Left ventricle myocardium inferior (tissue), 1 donor: ENCODE measurements at places on chromosomes 3 and 15. TPM values are rescaled to one million over a fixed set of nuclear protein-coding genes. Genes with fewer than 3 reads are reported as not detected.

GRCh38 chr3:11020764-11021163, 28.2 kb downstream of the SLC6A1 start:
- no peak for DNase-seq

CCRL2 gene
- total RNA-seq = 1.5 TPM

SUSD5 gene
- total RNA-seq = 0.80 TPM

PLCL2 gene
- total RNA-seq = 48.1 TPM

ADAMTSL3 gene
- 11.9 TPM for total RNA-seq

GRCh38 chr15:50181201-50181968, 611 bp upstream of the SLC27A2 start:
- no peak for DNase-seq

DNA sequence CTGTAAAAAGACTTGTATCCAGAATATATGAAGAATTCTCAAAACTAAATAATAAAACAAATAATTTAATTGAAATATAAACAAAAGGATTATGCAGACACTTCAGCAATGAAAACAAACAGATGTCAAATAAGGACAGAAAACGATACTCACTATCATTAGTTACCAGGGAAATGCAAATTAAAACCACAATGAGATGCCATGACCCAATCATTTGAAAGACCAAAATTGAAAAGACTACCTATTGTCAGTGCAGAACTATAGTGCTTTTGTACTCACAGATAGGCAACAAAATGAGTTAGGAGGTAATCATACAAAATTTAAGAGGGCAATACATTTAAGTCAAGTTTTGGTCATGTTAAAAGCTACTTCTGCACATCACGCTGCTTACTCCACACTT, 31.6 kb upstream of the OR5K4 start:
- no peak for DNase-seq

RPL15 gene
- total RNA-seq = 915 TPM

DNA sequence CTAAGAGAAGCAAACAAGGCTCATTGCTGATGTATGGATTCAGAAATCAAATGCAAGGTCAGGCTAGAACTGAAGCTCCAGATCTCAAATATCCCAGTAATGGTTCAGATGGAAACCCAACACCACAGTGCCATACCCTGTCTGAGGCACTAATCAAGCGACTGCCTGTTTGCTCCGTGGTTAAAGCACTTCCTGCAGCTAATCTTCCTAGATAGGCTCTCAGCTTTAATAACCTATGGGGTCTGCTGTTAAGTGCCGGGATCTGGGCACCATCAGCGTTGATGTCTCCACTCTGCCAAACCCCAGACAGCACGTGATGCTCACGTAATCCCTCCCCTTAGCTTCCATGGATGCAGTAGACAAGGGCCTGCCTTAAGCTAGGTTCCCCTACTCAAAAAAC, 262.6 kb downstream of the MECOM start:
- DNase-seq = no peak

DNA sequence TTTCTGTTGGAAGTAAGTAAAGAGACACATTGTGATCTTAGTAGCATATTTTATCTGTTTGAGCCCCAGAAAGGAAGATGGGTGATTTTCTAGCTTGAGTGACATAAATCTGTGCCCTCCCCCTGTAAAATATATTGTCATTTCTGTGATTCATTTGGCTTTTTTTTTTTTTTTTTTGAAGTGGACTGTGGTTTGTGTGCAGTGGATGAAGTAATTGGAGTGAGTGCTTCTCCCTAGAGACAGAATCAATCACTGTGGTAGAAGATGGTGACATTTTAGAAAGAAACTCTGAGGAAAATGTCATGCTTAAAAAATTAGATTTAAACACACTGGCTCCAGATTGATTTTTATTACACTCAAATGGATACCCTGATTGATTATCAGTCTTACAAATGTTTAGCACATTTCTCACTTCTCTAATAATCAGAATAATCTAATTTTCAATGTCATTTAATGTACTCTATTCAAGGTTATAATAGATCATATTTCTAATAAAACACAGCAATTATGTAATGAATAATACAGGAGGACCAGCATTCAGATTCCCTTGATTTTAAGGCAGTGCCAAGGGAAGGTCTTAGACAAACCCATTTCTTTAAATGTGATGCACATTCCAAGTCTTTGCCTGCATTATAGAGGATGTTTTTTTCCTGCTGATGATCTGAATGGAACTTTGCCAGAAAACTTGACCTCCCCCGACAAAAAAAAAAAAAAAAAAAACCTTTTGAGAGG, 116.6 kb downstream of the TOP2B start:
- no peak for DNase-seq

CAPN3 gene
- 6.0 TPM for total RNA-seq

DNA sequence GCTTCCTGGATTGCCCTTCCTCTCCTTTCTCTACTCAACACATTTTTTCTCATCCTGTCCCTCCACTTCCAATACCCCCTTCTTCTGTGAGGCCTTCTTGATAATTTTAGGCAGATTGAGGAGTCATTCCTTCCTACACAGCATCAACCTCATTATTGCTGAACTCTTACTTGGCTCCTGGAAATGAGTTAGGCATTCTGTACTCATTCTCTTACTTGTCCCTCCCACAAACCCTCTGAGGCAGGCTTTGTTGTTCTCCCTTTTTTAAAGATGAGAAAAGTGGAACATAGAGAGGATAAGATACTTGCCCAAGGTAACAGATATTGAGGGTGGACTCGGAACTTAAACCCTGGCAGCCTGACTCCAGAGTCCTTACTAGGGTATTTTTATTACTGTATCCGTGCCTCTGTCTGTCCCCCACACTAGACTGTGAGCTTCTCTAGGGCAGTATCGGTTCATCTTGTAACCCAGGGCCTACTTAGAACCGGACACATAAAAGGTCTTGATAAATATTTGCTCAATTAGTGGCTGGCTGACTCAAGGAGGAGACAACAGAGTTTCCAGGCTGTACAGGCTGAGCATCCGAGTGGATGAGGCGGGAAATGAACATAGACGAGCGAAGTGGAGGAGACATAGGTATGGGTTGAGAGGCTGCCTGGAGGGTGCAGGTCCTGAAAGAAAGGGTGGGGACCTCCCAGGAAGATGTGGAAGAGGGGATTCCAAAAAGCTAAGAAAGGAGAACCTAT, 148.7 kb upstream of the ATP2B2 start:
- DNase-seq = no peak

GRCh38 chr15:75831806-75832102, 11.5 kb upstream of the UBE2Q2 start:
- no peak for DNase-seq

DNA sequence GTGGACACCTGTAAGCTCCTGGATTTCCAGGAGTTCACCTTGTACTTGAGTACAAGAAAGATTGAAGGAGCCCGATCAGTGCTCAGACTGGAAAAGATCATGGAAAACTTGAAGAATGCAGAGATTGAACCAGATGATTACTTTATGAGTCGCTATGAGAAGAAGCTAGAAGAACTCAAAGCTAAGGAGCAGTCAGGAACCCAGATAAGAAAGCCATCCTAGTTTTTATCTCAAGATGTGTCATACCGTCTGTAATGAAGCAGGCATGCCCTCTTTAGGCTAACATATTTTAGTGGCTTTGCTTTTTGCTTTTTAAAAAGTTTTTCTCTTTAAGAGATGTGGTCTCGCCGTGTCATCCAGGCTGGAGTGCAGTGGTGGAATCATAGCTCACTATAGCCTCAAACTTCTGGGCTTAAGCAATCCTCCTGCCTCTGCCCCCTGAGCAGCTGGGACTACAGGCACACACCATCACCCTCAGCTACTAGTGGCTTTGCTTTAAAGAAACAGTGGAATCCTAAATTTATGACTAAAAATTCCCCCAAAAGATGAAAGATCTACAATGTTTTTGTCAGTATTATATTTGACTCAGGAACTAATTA, 28.1 kb downstream of the EXOG start:
- no peak for DNase-seq

OR5K2 gene
- total RNA-seq = not detected

DNA sequence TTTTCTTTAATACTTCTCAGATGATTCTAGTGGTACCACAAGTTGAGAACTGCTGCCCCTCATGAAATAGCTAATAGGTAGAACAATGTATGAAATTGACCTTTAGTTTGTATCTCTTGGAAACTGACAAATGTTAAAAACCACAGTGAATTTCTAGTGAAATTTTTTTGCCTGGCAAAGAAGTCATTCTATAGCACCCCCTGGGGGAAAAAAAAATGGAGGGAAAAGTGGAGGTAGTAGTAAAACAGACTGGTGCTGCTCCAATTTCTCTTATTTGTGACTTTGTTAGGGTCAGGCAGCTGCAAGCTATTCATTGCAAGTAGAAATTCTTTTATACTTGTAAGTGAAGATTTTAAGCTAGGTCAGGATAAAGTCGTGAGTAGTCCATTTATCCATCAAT, 605.0 kb downstream of the NLGN1 start:
- DNase-seq = no peak

- DNase-seq = no peak
Observed at GRCh38 chr3:197882586-197882985, 67.4 kb upstream of the RPL35A start.

GRCh38 chr3:196754091-196754981, 14.7 kb downstream of the PAK2 start:
- no peak for DNase-seq

LTK gene
- total RNA-seq = 1.2 TPM

- DNase-seq = no peak
Observed at GRCh38 chr15:60195611-60196010, 191.5 kb downstream of the FOXB1 start.

- no peak for DNase-seq
Observed at GRCh38 chr3:107260207-107260606, 117.0 kb upstream of the CCDC54 start.

GRCh38 chr15:28075573-28075972, 23.5 kb downstream of the OCA2 start:
- no peak for DNase-seq

GRCh38 chr3:139358841-139359562, 15.2 kb downstream of the MRPS22 start:
- DNase-seq = no peak

COL6A5 gene
- not detected for total RNA-seq
